Erythroblast (primary cell): ENCODE measurements at places on chromosomes 12 and 14.

GRCh38 chr12:113462117-113462774, 9.4 kb downstream of the LHX5 start:
- peak; percentile 66 for DNase-seq

DNA sequence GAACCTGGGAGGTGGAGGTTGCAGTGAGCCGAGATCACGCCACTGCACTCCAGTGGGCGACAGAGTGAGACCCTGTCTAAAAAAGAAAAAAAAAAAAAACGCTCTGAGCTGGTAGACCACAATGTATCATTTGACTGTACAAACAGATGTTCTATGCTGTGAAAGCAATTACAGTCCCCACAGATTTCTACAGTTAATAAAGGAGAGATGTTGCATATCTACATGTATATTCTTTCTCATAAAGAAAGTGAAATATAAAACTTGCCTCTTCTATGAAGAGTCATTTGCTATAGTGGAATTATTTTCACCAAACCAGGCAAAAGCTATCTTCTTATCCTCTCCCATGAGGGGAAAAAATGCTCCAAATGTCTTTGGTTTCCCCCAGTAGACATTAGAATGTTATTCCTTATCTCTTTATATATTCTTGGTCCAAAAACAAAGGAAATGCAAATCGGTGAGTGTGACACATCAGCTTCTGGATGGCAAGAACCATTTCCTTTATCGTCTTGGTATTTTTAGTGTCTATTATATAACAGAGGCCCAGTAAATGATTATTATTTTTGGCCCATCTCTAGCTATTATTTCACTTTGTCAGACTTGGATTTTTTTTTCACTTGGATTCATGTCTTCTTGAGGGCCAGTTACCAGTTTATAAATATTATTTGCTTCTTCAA, 230.4 kb downstream of the SSPN start:
- no peak for DNase-seq

- DNase-seq: no peak
Observed at GRCh38 chr14:44029933-44030332, 477.1 kb downstream of the FSCB start.

DNA sequence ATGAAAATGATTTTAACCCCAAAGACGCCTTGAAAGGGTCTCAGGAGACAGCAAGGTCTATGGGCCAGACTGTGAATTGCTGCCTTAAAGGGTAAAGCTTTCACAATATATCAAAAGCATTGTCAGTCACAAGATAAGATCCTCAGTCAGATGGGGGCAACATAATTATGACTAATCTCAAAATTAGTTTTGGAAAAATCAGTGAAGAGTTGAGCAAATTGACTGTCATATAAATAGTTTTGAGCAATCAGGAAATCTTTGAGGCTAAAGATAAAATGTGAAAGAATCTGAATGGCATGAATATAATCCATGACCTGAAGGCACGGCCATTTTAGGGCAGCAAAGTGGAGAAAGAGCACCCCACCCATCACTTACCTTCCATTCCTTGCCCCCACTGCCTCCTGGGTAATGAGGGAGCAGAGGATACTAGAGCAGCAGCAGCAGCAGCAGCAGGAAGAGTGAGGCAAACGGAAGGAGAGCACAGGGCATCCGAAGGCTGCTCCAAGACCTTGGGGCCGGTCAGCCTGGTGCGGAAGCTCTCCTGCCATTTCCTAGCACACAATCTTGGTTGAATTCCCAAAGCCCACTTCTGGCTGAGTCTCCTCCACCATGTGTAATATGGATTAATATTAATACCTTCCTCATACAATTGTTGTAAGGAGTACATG, 7.0 kb downstream of the STON2 start:
- no peak for DNase-seq

- DNase-seq: no peak
Observed at GRCh38 chr14:94588311-94588710, 7.1 kb downstream of the SERPINA5 start.
